GM20000 (cell line): ENCODE measurements at places on chromosomes 6 and 20.

GRCh38 chr6:36126553-36127458 is 3.5 kb upstream of the MAPK13 start:
- no peak for DNase-seq

DNA sequence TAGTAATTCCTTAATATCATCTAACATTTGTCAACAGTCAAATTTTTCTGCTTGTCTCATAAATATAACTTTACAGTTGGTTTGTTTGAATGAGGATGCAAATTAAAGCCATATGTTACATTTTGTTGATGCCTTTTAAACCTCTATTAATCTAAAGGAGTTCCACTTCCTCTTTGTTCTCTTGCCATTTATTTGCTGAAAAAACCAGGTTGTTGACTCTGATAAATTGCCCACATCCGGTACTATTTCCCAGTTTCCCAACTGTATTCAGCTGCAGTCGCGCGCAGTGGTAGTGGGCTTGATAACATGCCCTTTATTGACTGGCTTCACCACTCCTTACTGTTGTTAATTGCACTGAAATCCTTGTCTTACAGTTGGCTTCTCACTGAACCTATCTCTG is 32.8 kb upstream of the SIRPB2 start:
- no peak for DNase-seq

DNA sequence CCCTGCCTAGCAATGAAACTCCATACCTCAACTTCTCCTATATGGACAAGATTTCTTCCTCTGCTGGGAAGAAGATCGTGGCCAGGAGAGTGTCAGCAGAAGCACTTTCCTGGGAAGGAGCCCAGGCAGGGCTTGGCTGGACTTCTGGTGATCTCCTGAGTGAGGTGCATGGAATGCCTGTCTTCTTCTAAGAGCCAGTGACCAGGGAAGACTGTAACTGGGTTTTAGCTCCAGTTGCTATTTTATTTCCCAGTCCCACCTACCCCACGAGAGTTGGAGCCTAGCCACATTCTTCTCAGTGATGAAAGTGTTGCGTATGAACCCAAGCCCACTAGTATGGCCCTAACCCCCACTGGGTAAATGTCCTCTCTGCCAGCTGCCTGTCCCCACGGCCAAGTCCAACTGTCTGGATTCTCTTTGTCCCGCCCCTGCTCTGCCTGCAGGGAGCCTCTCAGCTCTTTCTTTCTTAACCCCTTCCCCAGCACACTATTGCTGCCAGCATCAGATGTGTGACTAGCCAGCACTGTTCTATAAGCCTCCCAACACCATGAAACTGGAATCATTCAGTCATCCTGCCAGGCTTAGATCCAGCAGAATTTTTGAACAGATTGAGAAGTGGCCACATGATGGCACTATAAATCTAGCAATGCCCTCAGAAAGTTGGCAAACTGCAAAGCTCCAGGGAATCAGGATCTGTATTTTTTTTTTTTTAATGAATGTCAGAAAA is 69.8 kb upstream of the FAM184A start:
- peak; percentile 52 for DNase-seq

DNA sequence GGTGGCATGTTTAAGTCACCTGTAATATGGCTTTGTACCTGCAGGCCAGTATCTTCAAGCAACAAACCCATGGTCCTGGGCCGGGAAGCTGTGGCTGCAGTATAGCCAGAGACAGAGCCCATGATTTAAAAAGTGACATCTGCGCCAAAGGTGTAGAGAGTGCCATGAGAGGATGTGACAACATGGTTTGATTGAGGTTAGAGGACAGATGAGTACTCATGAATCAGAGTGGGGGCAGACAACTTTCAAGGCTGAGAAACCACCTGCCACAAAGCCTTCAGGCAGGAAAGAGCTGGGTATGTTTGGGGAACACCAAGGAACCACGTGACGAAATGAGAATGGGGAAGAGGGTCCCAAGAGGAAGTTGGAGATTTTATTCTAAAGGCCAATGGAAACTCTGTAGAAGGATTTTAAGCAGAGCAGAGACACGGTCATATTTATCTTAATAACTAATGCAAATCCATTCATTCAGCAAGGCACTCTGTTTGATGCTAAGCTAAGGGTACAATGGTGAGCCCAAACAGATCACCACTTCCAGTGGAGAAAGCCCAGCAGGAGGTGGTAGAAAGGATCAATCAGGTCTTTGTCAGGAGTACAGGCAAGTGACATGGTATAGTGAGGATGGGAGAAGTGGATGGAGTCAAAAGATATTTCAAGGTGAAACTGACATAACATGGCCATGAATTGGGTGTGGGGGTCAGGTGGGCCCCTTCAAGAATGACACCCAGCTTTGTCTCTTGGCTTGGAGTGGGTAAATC is 3.4 kb upstream of the MICAL1 start:
- peak; percentile 60 for DNase-seq

DNA sequence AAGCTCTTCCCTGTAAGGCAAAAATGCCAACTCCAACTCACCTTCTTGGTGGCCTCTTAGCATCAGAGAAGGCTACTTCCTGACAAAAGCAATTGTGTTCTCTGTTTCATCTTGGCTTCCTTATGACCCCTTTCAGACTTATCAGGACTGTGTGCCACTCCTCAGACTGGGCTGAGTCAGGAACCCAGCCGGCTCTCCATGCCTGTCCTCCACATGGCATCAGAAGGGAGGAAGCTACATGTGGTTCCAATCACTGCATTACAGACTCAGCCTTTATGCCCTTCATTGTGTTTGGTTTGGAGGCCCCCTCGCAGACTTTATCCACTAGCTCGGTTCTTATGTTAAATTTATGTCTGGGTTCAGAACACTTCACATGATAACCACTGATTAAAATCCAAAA is 142.5 kb downstream of the SLC24A3 start:
- DNase-seq = no peak

DNA sequence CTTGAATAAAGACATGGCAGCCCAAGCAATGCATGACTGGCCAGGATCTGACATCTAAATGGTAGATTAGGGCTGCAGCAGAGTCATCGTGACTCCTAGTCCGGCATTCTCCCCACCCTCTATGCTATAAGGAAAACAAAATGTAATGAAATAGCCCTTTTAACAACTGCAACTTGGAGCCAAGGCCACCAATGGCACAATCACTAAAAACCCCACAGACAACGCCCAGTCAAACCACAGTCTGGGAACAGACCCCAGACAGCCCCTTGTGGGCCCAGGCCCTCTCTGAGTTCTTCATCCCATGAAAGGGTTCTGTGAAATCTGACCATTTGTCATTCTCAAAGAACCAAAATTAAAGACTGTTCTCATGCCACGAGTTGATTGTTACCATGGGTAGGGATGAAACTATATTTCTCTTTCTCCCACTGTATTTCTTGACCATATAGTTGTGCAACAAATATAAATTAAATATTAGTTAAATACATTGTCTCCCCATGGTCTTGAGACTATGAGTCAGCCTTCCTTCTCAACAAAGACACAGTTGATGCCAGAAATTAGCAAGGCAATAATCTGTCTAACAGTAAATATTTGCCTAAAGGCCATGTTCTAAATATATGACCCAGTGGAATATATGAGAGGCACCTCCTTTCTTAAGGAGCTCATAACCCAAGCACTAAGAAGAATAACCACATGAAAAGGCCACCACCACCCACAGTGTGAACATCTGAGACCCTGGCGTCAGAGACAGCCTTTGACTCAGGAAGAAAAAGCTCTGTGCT is 85.6 kb upstream of the SSTR4 start:
- DNase-seq = no peak

DNA sequence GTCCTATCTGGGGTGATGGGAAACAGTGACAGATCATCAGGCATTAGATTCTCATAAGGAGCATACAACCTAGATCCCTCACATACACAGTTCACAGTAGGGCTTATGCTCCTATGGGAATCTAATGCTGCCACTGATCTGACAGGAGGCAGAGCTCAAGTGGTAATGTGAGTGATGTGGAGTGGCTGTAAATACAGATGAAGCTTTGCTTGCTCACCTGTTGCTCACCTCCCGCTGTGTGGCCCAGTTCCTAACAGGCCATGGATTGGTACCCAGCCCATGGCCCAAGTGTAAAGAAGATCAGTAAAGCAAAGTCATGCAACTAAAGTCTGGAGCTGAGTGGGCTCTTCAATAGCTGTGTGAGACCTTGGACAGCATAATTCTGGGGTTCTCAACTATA is 65.9 kb downstream of the PKIB start:
- DNase-seq = no peak

GRCh38 chr6:110653381-110653780 is 161.9 kb downstream of the CDK19 start:
- DNase-seq = no peak

- no peak for DNase-seq
Observed at GRCh38 chr6:44356487-44356886, 14.0 kb downstream of the SPATS1 start.

DNA sequence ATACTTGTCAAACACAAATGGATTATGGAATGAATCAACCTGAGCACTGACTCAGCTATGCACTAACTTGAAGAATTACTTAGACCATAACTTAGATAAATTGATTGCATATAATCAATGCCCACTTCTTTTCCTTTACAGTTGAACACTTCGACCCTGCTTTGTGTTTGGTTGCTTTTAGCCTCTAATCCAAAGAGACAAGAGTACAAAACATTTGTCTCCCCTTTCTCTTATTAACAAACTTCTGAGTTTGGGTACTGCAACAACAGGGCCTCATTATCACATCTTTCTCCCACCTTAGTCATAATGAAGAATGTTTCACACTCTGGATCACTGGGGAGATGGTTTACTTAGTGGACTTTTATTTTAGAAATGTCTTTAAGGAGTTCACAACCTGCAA is 2.6 kb upstream of the TAAR6 start:
- DNase-seq = no peak

DNA sequence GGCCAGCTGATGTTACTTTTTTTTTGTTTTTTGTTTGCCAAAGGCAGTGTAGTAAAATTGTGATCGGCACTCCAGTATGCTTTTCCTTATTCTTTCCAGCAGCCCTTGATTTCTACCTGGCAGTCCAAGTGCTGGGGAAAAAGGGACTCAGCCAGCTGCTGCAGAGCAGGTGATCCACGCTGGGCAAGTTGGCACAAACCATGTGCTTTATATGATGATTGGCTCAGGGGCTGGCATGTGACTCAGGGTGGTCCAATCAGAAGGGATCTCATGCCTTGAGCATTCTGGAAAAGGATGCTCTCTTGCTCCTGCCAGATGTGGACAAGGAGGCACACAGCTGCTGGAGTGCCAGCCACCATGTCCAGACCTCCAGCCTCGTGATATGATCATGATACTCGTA is 54.5 kb downstream of the SULF2 start:
- DNase-seq = no peak

DNA sequence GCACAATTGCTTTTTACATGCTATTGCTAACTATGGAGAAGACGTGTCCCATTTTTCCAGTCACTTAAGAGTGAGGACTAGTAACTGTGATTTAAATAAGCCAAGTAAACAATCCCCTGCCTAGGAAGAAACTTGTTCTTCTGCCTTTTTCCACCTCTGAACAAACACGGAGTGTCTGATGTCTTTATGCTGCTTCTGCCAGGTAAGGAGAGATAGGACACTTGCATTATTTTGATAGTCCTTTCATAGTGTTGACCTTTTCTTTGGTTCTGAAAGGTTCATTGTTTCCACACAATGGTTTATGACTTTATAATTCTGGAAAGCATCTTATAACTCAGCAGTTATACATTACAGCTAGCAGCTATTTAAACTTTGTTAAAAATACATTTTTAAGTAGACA is 8.4 kb downstream of the LRP11 start:
- no peak for DNase-seq
